ENCODE measurements at places on chromosomes 6 and 20.

- DNase-seq: no peak
Measured at GRCh38 chr20:54156981-54157835, 16.6 kb downstream of the CYP24A1 start.

DNA sequence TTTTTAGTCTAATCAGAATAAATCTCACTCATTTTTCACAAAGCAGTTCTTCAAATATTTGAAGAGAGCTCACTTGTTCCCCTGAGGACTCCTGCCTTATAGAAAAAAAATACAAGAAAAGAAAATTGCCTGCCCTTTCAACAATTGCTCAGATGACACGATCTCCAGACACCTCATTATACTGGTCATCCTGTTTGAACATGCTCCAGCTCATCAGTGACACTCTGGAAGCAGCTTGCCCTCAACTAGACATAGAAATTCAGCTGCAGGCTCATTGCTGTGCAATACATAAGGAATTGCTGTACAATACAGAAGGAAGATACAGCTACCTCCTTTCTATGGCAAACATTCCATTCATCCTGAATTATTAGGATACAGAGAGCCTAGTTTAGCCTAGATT, 73.1 kb downstream of the OPN5 start:
- DNase-seq: no peak

GRCh38 chr20:7859356-7859802, 80.9 kb downstream of the HAO1 start:
- DNase-seq: peak; percentile 68

- peak; percentile 13 for DNase-seq
Measured at GRCh38 chr20:45254383-45255262, at the start of gene SLPI. TSS of gene SLPI (minus strand) at chr20:45254564. CDS start at chr20:45254543, 21 bp downstream.

DNA sequence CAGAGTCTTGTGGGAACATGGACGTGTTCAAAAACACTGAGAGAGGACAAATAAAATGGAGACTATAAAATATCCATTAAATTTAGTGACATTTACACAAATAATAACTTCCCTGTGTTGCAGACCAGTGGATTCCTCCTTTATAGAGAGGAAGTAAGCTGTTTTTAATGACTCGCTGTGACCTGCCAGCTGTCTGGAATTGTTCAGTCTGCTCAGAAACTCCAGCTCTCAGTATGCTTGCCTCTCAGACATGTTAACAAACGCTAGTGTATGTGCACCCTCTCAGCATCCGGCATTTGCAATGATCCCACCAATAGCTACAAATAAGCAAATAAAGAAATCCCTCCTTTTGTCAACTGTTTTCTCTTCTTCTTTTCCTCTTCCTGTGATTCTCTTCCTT, 158.0 kb upstream of the TCF21 start:
- DNase-seq: peak; percentile 58

DNA sequence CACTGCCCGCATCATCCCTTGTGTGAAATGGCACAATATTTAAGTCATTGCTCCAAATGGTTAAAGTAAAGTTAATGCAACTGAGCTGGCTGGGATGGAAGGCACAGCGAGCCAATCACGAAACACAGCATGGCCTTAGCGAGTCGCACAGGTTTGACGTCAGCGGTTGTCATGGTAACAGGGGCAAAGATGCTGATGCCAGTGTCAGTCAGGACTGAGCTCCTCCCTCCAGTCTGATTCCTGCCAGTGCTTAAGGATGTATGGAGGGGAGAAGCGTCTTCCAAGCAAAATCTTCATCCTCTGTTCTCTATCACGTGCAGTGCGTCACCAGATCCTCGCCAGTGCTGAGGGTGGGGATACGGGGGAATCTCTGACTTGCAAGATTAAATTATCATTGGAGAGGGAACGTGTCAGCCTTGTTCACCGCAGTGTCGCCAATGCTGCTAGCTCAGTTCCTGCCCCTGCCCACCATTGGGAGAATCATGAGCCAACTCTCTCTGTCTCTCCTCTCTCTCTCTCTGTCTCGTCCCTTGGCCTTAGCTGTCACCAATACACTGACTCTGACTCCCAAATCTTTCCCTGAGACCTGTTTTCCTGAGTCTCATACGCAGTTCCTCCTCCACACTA, 24.5 kb downstream of the TSPYL4 start:
- peak; percentile 93 for DNase-seq

- DNase-seq: peak; percentile 72
Measured at GRCh38 chr6:21942897-21943296, 349.3 kb downstream of the SOX4 start.

DNA sequence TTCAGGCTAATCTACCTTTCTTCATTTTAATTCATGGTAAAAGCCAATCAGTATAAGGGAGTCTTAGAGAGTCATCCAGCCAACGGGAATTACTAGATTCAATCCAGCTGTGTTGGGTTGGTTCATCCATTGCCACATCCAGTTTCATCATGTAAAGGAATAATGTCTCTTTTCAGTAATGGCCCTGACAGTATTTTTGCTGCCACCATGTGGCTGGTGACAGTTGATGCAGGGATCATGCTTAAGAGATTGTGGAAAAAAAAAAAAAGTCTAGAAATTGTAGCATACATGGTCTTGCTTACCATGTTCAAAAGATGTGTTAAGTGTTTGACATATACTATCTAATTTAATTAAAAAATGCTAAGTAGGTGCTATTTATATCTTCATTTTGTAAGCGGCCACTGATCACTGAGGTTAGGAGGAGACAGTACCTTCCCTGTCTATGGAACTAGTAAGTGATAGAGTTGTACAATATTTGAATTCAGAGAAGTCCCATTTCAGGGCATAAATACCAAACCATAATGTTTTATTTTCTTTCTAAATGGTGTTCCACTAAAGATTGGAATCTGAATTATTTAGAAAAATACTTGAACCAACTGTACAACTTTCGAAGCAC, 135.9 kb downstream of the KHDRBS2 start:
- peak; percentile 6 for DNase-seq

DNA sequence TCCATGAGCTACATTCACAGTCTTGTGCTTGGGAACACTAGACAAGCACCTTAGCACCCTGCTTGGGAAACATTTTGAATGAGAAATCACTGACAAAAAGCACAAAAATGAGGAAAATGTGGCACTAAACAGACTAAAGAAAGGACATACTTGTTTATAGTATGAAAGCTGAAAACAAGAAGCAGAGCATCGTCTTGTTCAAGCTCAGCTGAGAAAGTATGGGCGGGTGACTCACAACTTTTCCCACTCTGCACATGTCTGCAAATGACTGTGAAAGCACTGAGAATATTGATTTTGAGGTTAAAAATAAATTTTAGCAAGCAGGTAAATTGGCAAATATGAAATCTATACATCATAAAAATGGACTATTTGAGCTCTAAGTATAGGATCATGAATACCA, 725.3 kb downstream of the COL12A1 start:
- DNase-seq: peak; percentile 3

GRCh38 chr6:168361766-168362165, 42.2 kb upstream of the DACT2 start:
- DNase-seq: no peak

DNA sequence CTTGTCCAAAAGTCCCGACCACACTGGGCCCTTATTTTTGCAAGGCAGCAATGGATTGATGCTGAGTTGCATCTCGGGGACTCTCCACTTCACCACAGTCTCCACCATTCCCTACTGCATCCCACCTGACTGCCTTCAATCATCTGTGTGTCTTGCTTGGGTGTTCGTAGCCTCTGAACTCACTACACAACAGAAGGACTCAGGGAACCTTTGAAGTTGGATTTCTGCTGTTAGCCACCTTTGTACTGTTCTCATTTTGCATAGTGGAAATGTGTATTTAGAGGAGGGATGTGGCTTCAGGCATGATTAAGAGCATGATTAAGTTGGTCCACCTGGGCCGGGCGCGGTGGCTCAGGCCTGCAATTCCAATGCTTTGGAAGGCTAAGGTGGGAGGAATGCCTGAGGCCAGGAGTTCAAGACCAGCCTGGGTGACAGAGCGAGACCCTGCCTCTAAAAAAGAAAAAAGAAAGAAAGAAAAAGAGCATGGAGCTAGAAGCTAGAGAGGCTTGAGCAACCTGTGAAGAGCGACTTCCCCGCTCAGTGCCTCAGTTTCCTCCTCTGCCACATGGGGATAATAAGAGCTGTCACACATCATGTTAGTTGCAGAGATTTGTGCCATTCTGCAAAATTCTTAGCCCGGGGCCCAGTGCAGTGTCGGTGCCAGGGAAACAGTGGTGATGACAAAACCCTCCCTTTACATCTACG, 121.3 kb upstream of the PTPN1 start:
- DNase-seq: no peak

DNA sequence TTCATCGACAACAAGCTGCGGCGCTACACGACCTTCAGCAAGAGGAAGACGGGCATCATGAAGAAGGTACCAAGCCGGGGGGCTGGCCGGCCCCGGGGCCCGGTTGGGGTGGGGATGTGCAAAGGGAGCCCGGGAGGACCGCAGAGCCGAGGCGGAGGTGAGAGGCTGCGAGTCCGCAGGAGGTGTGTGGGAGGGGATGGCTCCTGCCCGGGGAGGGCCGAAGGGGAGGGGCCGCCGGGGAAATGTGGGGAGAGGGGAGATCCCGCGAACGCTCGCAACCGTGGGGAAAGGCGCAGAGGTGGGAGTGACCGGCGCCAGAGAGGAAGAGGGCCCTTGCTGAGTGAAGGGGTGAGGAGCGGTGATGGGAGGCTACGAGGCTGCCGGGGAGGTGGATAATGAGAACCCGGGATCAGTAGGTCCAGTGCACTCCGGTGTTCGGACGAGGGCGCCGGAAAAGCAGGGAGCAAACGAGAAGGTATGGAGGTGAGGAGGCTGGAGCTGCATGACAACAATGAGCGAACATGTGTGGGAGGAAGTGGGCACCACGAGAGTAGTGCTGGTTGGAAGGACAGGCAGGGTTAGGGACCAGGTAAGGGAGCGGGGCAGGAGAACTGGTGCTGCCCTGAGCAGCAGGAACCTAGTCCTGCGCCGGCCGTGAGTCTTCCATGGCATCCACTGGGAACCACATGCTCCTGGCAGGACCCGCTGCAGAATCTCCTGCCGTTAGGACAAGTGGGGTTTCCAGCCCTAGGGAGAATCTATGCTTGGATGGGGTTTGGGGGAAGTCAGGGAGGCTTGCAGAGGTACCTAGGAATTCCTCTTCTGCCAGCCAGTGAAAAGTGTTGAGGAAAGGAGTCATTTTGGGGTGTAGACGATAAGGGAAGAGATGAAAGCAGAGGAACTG, 1.3 kb downstream of the SRF start:
- peak; percentile 39 for DNase-seq

DNA sequence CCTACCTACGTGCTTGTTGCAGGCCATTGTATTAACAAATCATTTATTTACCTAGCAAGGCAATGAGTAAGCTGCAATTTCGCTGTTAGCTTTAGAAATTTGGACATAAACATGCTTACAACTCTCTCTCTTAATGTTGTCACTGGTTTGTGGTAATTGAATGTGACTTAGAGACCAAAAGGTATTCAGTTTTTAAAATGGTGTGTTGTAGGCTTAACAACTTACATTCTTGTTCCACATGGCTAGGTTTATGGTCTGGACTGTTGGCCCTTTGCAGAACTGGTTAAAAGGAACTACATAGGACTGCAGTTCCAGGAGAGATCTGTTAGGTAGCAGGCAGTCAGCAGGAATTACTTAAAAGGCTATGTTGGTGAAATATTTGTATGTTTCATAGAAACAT, 10.3 kb upstream of the CTAGE9 start:
- no peak for DNase-seq

- no peak for DNase-seq
Measured at GRCh38 chr6:150458579-150458978, 89.8 kb downstream of the IYD start.

- peak; percentile 92 for DNase-seq
Measured at GRCh38 chr6:136822376-136823127, at the start of gene PEX7. TSS of gene PEX7 (plus strand) at chr6:136822592. CDS start at chr6:136822666, 74 bp downstream.

DNA sequence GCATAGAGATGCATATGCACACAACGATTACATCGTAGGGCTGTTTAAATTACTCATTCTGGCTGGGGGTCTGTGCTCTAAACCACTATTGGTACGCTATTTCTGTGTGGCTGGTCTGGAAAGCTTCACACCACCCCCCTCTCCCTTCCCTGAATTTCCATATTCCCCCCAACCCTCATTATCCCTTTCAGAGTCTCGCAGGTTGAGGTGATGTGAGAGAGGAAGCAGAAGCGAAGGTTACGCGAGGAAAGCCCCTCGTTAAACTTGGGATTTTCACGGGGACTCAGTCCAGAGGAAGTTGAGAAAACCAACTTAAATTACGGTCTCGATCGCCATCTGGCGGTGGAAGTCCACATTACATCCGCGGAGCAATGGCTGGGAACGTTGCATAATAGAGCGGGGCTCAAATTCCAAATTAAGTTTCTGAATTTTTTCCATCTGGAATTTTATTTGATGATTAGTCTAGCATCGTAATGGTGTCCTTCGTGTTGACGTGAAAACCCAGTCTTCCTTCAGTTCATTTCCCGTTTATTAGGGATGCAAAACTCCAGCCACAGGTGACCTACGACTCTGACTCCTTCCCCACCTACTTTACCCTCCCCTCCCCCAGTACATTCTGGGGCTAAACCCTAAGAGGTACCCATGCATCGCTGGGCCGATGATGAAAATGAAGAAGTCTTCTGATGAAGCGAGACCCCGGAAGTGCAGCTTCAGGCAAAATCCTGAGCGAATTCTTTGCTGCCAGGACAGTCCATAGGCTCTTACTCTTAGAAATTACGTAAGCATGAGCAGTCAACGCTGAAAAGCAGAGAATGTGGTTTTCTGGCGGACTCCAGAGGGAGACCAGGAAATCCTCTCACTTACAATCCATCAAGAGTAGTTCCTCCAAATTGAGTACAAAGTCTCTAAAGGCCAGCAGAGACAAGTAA, 19.7 kb downstream of the HLA-DOB start:
- peak; percentile 68 for DNase-seq

DNA sequence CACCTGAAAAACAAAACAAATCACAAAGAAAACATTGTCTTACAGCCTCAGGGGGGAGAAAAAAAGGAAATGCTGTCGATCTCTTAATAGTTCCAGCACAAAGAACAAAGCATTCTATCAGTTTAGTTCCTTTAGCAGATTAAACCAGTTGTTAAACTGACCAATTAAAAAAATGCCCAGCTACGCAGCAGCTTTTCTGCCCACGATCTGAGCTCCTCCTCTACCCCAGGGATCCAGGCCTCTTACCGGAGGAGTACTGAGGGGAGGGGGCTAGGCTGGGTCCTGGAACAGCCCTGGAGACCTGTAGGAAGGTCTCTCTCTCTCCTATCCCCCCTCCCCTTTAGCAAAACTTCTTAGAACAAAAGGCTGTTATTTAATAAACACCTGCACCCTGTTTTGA, 13.4 kb downstream of the PTK7 start:
- no peak for DNase-seq

DNA sequence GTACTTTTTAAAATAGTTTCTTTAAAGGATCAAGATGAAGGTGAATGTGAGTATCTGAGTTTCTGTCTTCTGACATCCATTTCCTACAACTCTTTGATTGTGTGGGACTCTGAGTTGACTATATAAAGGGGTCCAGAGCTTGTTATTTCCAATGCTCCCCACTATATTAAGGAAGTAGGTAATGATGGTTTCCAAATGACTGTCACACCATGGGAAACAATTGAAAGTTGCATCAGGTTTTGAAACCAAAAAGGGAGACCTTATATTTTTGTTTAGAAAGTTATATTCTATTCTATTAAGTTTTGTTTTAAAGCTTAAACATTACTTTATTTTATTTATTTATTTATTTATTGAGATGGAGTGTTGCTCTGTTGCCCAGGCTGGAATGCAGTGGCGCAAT, 11.2 kb downstream of the CASS4 start:
- DNase-seq: no peak

Measured in EH (cell line).